ENCODE measurements at places on chromosomes 12 and 14.

DNA sequence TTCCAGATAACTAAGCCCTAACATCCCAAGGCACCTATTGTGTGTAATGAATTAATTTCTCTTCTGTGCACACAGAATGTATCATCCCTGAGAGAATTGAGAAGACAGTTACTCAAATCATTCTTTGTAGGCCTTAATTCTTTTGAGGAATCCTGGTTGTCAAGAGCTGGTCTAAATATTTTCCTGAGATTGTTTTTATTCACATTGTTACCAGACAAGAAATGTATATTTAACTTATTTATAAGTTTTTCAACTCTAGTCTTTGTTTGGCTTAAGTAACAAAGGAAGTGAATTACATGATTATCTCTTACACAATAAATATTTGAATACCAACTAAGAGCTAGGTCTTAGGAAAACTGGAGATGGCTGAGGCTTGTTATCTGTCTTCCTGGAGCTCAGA, 169.4 kb downstream of the DACT1 start:
- DNase-seq = no peak

DNA sequence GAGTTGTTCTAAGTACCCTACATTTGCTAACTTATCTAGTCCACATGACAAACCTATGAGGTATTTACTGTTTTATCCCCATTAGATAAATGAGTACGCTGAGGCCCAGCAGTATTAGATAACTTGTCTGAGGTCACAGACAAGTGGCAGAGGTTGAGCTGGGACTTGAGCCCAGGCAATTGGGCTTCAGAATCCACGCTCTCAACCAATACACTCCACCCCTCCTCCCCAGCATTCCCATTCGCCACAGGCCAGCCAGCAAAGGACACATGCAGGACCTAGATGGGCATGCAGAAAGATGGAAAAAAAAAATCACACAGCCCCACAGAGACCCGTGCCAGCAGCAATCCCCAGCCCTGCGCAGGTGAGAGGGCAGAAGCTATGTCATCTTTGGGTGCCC, 12.4 kb downstream of the HDAC7 start:
- DNase-seq = no peak

- DNase-seq = no peak
Observed at GRCh38 chr12:106152334-106152733, 13.6 kb upstream of the NUAK1 start.

DNA sequence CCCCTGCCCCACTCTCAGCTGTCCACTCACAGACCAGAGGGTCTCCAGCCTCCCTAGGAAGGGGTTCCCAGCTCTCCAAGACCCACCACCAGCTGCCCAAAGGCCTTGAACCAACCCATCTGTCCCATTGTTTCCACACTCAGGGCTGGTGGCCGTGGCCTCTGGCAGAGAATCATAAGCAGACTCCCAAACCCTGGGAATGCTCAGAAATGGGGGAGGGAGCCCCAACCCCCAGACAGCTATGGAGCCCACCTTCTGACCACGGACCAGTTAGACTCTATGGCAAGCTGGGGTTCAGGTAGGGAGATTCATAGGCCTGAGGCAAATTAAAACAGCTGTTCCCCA, 280.0 kb downstream of the DPF3 start:
- no peak for DNase-seq

- DNase-seq = no peak
Observed at GRCh38 chr12:106066051-106066705, 72.6 kb downstream of the NUAK1 start.

DNA sequence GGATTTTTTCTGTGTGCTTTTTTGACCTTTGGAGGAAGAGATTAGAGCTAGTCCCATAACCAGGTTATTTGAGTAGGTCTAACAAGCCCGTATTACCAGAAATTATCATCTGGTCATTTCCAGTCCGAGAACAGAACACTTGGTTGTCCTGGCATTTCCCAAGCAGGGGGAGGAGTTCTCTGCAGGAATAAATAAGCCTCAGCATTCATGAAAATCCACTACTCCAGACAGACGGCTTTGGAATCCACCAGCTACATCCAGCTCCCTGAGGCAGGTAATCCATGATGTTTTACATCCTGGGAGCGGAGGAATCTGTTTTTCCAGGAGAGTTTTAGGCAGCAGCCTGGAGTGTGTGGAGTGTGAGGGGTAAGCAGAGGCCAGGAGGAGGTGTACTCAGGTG, at the start of gene SERPINA3:
Gene SERPINA3 (plus strand): TSS at position 218 of the 400 bp plus-strand sequence. CDS start 2,051 bp downstream, outside the sequence.
- no peak for DNase-seq
